ENCODE measurements at places on chromosomes 6 and 20.
A peak's percentile ranks its signal among the peaks of the same experiment; 100 is the strongest.

- DNase-seq: no peak
Measured at GRCh38 chr20:38947931-38948362, 14.2 kb upstream of the DHX35 start.

GRCh38 chr6:159807150-159807858 lies 7.2 kb downstream of the PNLDC1 start:
- no peak for DNase-seq

- DNase-seq: no peak
Measured at GRCh38 chr20:1637226-1637625, 17.4 kb upstream of the SIRPB1 start.

DNA sequence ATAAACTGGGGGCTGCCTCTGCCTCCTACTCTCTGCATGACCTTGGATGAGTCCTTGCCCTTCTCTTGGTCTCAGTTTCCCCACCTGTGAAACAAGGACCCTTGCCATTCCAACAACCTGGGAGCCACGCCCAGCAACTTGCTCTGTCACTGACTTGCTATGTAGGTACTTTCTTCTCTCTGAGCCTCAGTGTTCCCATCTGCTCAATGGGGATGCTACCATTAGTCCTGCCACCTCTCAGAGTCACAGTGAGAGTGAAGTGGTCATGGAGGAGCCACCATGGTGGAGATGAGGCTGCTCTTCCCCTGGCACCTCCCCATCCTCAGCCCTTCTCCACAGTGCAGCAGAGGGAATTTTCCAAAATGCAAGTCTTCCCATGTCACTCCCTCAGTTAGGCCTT lies 70.6 kb downstream of the CDH22 start:
- no peak for DNase-seq

- DNase-seq: no peak
Measured at GRCh38 chr6:125303512-125303854, 1.7 kb upstream of the HDDC2 start.

DNA sequence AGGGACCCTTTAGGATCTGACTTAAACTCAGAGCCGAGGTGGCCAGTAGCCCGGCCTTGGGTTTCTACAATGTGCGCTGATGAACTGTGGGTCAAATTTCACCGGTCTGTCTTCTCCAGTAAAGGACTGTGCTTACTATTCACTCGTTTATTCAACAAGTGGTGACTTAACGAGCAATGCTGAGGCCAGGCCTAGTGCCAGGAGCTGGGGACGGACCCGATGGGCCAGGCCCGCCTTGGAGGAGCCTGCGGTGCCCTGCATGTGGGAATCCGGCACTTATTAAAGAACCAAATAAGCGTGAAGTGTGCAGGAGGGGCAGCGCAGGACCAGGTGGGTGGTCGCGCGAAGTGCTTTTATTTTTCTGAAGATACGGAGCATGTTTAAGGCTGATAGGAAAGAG lies 24.0 kb downstream of the CTCFL start:
- no peak for DNase-seq

GRCh38 chr6:77620278-77620882 lies 32.5 kb upstream of the MEI4 start:
- no peak for DNase-seq

- DNase-seq: peak; percentile 48
Measured at GRCh38 chr20:23995905-23996666, 7.5 kb upstream of the GGTLC1 start.

- DNase-seq: no peak
Measured at GRCh38 chr6:68741501-68742386, 106.7 kb downstream of the ADGRB3 start.

- DNase-seq: no peak
Measured at GRCh38 chr6:164998297-164998696, 311.1 kb downstream of the C6orf118 start.
